ENCODE measurements at places on chromosomes 2 and 18. TPM values are rescaled to one million over a fixed set of nuclear protein-coding genes. Genes with fewer than 3 reads are reported as not detected.

The SCN7A gene
- total RNA-seq: not detected

The PSMA8 gene
- total RNA-seq: 2.1 TPM

The ZSWIM2 gene
- not detected for total RNA-seq

The C2orf80 gene
- total RNA-seq: not detected

The RND3 gene
- total RNA-seq: not detected

The HADHA gene
- total RNA-seq: 117 TPM

The IGFBP5 gene
- not detected for total RNA-seq

Measured in activated naive CD4-positive, alpha-beta T cell treated with anti-CD3 and anti-CD28 coated beads for 36 hours (primary cell).